Stimulated activated CD8-positive, alpha-beta memory T cell treated with anti-CD3 and anti-CD28 coated beads, Interleukin-7, amount 100 ng/mL, for 24 hours (primary cell): ENCODE measurements at places on chromosomes 1 and 21.

- DNase-seq = no peak
These were observed 107.0 kb downstream of the CTH start for GRCh38 chr1:70518106-70518505.

- no peak for DNase-seq
These were observed 22.4 kb upstream of the ZFYVE9 start for GRCh38 chr1:52119301-52120079.

- no peak for DNase-seq
These were observed 5.2 kb downstream of the PLA2G2D start for GRCh38 chr1:20114021-20114648.

DNA sequence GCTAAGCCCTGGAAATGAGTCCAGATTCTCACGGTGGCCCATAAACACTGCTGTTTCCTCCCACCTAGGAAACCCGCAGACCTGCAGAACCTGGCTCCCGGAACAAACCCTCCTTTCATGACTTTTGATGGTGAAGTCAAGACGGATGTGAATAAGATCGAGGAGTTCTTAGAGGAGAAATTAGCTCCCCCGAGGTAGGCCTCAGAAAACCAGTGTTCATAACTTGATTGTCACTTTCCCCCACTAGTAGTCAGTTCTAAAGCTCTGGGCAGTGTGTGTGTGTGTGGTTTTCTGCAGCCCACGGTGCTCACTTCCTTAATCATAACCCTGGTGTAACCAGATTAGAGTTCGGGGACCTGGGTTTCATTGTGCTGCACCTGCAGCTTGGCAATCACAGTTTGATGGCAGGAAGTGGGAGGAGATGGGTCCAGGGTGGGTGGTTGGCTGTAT lies 39.1 kb downstream of the CLIC6 start:
- DNase-seq = peak; percentile 4

- no peak for DNase-seq
These were observed 68.5 kb downstream of the RBM11 start for GRCh38 chr21:14284481-14284880.

GRCh38 chr1:24875257-24875656 lies 54.8 kb downstream of the RUNX3 start:
- DNase-seq = no peak

- no peak for DNase-seq
These were observed 40.1 kb downstream of the SYF2 start for GRCh38 chr1:25192154-25192553.

GRCh38 chr1:214989341-214989740 lies 93.2 kb upstream of the KCNK2 start:
- no peak for DNase-seq

DNA sequence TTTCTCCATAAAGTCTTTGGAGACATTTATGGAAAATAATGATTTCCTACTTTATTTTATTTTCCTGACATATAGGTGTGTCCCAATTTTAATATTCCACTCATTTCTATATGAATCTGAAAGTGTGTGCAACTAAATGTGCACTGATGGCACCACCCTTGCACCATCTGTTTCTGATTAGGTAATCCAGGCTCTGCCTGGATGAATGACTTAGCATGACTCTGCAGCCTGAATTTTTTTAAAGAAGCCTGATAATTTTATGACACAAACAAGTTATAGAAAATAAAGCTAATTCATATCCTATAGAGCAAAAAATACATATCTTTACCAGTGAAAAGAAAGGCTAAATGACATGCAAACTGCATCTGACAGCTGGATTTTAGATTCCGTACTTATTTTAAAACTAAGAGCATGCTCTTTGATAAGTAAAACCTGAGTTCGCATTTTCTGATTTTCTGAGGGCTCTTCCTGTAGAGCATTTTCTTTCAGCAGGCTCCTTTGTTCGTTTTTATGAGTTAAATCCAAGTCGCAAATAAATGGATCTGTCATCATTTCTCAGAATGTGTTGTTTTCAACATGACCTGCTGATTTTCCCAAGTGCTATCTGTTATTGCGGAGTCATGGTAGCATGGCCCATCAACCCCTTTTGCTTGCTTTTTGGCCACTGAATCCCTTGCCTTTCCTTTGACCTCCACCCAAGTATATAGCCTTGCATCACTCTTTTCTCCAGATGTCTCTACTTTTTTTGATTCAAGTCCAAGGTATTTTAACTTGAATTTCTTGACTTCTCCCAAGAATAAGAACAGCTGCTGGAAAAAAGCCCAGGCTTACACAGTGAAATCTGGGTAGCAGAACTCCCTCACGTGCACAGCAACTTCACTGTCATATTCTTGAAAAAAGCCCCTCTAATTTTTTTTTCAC lies 52.8 kb upstream of the LYPLAL1 start:
- no peak for DNase-seq

GRCh38 chr1:73306899-73307555 lies 890.9 kb downstream of the LRRIQ3 start:
- no peak for DNase-seq

DNA sequence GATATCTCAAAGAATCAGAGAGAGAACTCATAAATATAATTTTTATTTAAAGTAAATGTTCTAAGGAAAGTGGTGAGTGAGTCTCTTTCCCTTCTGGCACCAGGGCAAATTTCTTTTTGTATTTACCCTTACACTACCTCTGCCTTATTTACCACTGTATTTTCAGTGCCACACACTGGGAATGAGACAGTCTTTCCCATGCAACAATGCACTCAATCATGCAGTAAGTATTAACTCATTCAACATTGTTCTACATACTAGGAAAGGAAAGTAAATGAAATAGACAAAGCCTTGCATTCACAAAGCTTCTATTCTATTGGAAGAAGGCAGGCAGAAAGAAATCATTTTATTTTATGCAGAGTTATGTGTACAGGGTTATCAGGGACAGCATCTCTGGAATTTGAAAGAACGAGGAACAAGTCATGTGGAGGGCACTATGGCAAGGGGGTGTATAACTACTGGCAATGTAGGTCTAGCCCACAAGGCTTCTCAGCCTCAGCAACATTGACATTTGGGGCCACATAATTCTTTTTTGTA lies 129.8 kb upstream of the PRDX6 start:
- no peak for DNase-seq

DNA sequence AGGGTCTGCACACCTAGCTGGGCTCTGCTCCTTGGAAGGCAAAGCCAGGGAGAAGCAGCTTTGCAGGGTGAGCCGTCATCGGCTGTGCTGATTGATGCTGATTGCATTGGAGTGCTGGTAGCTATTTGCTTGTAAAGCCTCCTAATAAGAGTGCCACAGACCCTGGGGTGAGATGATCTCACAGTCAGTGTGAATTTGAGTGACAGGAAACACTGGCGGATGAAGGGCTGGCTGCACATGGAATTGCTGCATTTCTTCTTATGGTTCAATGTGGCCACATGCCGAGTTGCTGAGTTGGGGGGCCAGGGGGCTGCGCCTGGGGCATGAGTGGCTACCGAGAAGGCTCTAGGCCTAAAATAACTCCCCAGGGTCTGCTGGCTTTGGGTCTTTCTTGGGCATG lies 138.2 kb upstream of the CACNA1E start:
- DNase-seq = no peak

- no peak for DNase-seq
These were observed 269.4 kb downstream of the PTGER3 start for GRCh38 chr1:70778056-70778762.

DNA sequence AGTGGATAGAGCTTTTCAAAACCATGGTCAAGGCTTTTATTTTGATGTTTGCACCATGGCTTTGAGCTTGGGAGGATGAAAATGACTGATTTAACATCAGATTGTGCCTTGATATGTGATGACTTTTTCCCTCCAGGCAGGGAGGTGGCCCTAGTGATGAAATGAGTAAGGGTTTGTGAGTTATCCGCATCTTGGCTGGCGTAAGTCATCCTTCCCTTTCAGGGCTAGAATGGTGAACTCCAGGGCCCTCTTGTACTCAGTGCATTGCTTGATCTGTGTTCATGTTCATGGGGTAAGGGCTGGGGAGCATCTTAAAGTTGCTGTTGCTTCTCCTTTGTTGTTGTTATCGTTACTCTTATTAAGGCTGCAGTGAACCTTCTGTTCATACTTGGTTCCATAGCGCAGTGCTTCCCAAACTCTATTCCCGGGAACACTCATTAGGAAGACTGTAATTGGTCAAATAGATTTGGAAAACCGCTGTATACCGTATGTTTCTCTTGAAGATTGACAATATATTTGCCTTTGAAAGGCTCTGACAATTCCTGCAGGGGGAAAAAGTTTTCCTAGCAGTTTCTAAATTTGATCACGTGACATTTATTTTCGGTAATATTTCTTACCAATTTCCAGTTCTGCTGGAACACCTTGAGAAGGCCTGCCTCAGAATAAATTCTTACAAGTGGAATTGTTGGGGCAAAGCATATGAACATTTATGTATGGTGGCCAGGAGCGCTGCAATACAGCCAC lies 23.1 kb downstream of the GPR137B start:
- DNase-seq = no peak

GRCh38 chr1:28306301-28306949 lies 22.4 kb upstream of the MED18 start:
- DNase-seq = no peak

DNA sequence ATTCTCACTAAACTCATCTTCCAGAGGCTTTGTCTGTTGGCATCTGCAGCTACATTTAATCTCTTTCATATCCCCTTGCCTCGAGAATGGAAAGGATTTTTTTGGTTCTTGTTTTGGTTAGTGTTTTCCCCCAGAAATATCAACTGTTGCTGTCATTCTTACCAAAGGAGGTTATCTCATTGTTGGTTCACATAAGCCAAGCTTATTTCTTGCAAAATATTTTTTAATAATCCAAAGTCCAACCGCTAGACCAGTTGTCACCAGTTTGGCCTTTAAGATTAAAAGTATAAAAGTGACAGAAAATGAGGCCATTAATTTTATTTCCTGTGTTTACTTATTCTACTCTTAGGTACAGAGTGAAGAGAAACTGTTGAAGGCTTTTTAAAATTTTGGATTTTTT lies 66.5 kb upstream of the PROX1 start:
- no peak for DNase-seq

- DNase-seq = no peak
These were observed 17.1 kb downstream of the RGL1 start for GRCh38 chr1:183821889-183822611.

GRCh38 chr1:109167001-109167506 lies 46.7 kb upstream of the SARS1 start:
- DNase-seq = no peak

DNA sequence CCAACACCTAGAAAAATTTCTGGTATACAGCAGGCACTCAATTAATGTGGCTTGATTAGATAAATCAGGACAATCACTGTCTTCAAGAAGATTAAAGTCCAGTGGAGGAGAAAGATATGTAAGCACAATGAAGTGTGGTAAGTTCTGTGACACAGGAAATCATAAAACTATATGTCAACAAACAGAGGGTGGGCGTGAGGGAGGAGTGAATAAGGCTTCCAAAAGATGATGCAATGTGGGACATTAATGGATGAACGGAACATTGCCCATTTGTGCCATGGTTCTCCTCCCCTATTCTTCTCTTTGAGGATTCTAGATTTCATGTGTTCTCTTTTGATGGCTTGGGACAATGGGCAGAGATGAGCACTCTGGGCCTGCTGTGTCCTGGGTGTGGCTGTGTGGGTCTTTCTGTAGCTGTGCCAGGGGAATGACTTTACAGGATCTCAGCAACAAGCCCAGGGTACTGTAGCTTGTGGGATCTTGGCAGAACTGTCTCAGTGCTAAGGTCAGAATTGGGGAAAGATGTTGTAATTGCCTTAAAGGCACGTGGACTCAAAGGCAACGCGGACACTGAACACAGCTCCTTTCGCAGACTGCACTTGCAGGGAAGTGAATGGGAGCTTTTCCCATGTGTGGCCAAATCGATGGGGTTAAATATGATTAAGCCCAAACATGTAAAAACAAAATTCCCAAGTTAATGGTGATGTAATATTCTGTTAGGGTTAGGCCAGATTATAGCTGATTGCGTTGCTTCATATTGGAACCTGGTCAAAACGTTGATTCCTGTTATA lies 366.9 kb downstream of the TGFB2 start:
- no peak for DNase-seq

DNA sequence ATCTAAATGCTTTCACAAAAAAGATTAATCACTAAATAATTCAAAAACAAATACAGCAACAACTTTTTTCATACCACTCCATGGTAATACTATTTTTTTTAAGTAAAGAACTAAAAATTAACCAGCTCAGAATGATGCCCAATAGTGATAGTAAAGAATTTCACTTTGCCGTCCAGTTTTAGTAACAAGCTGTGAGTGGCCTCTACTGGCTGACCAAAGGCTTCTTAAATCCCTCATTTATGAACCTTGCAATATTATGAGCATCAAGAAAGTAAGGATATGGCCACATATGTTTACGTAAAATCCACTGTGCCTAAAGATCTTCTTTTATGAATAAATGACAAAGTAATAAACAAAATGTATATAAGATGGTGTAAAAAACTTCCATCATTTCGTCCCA lies 108.6 kb downstream of the GPATCH2 start:
- DNase-seq = no peak

- no peak for DNase-seq
These were observed 23.7 kb downstream of the JAK1 start for GRCh38 chr1:64942675-64943074.

DNA sequence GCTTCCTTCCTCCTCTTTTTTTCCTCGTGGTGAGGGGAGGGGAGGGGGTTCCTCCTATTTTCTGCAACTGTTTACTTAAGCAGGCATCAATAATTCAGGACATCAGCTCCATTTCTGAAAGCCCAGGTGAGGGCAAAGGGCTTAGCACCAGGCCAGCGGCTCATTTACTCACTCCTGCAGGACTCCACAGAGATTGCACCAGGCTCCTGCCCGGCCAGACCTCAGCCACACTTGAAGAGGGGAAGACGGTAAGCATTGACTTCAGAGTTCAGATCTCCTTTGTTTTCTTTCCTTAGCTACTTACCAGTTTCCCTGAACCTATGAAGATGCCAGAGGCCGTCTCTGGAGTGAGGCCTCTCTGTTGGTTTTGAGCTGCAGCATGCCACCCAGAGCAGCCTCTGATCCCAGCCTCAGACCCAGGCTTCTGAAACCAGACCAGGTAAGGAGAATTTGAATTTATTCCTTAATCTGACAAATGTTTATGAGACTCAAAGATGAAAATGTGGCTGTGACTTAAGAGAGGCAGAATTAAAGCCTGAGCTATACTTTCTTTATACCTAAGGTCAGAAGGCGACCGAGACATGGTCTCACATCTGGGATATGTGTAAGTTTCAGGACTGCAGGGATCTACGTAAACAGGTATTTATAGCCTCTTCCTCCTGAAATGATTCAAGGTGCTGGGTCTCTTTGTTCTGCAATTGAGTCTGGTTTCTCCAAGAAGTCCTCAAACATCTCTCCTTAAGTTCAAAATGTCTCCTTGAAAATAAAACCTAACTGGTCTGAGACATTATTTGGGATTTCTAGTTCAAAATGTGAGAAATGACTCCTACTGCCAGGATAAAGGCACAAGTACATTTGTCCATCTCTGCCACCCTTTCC lies 272.5 kb upstream of the RUNX1 start:
- DNase-seq = no peak

GRCh38 chr1:168488138-168488537 lies 55.7 kb downstream of the XCL2 start:
- no peak for DNase-seq
